NCI-H1092 (cell line): ENCODE measurements at places on chromosomes 1 and 21.

DNA sequence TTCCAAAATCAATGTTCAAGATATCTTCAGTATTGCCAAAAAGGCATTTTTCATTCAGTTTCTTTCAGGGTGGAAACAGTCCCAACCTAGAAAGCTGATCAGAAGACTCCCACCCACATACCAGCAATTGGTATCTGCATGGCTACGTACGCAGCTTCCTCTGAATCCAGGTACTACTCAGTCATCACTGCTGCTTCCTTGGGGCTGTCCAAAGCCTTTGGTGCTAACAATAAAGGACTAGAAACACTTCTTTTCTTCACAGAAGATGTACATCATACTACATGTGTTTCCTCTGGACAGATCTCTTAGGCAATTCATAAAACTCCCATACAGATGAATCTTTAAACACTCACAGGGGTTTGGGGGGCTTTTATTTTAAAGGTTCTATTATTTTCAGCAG lies 29.8 kb downstream of the VPS26C start:
- DNase-seq = no peak

DNA sequence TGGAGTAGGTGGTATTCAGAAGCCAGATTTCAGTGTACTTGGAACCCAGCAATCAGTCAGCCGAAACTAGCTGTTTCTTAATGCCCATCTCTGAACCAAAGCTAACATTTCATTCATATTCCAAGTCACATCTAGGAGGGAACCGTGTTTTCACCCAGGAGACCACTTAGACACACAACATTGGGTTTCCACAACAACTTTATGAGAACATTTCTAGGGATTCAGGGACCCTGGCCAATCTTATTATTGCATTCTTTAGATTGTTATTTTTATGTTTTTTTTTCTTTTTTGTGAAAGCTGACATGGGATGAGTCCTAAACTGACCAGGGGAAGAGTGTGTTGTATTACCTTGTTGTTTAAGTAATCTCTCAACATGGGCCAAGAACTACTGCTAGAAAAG lies 72.5 kb upstream of the KIAA0040 start:
- no peak for DNase-seq

DNA sequence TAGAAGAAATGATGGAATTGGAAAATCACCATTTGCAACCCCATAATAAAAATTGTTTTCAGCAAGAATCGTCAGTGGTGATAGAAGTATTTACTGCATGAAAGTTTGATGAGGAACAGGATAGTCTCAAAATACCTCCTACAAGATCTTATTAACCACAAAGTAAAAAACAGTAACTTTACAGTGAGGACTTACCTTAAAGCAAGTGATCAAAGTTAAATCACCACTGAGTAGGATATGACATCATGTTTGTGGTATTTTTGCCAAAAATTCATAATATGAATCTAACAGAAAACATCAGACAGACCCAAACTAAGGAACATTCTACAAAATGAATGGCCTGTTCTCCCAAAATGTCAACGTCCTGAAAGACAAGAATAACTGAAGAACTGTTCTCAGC lies 19.9 kb downstream of the ALDH9A1 start:
- DNase-seq = no peak

- no peak for DNase-seq
Measured at GRCh38 chr1:37410815-37411214, 63.6 kb upstream of the ZC3H12A start.

- no peak for DNase-seq
Measured at GRCh38 chr1:51623025-51623424, 6.1 kb downstream of the OSBPL9 start.

DNA sequence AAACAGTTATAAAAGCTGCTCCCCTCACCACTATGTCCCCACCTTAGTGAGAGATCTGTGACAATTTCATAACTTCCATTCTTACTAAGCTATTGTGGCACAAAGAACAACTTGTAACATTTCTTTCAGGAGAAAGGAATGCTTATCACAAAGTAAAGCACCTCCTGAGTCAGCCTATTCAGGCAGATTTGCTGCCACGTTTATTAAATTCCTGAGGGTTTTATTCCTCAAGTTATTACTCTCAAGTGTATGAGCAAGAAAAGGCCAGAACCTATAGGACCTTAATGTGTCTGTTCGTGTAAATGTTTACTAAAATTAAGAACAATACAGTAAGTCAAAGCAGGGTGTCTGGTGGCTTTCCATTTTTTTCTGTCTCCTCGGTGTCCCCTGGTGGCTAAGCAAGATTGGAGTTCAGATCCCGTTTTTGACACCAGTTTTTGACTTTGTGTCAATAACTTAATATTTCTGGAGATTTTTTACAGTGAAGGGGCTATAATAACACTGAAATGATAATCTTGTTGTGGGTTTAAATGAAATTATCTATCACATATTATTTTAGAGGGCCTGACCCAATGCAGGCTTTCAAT lies 1539.6 kb downstream of the BRINP3 start:
- no peak for DNase-seq

DNA sequence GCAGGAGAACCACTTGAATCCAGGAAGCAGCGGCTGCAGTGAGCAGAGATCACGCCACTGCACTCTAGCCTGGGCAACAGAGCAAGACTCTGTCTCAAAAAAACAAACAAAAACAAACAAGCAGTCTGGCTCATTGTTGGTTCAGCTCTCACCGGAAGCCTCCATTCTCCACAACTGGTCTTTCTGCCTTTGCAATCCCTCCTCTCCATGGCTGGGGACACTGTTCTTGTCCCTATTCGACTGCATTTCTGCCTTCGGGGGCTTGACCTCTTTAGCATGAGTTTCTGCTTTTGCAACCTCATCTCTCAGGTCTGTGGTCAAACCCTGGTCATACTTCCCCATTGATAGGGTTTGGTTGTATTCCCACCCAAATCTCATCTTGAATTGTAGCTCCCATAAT lies 216.3 kb upstream of the NR5A2 start:
- no peak for DNase-seq

DNA sequence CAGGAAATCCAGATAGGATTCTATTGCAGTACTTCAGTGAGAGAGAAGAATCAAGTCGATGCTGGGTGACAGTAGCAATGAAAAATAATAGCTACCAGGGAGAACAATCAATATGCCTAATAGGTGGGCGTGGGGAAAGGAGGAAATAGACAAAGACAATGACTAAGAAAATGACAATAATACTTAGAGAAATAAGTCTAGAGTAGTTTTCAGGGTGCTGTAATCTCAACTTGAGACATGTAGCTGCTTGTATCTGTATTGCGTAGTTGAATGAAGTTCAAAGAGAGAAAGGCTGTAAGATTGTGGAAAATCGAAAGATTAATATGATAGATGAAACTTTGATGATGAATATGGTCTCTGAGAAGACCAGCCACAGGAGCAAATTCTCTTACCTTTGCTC lies 2.6 kb downstream of the STXBP3 start:
- DNase-seq = no peak

DNA sequence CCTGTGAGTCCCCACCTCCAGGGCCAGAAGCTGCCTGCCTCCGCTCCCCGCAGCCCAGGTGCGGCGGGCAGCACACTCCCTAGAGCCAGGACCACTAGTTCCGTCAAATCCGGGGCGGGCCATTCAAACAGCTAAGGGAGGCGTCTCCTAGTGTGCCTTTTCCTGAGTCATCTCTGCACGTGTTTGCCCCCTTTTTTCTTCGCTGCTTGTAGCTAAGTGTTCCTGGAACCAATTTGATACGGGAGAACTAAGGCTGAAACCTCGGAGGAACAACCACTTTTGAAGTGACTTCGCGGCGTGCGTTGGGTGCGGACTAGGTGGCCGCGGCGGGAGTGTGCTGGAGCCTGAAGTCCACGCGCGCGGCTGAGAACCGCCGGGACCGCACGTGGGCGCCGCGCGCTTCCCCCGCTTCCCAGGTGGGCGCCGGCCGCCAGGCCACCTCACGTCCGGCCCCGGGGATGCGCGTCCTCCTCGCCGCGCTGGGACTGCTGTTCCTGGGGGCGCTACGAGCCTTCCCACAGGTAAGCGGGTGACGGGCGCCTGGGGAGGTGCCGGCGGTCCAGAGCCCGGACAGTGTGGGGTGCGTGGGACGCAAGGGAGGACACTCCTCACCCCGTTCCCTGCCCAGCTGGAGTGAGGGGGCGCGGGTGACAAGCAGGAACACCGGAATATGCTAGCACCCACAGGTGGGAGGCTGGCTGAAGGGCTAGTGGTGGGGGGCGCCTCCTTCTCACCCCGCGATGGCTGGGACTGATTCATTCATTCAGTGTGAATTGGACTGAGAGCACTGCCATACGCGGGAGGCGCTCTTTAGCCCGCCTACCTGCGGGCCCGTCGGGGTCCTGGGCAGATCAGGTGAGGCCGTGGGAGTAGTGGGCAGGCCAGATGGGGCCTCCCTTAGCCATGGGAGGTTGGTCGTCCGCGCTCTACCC lies at the start of gene TNFRSF8:
TSS of gene TNFRSF8 (plus strand) at position 163 of the 932 bp plus-strand sequence. CDS start at position 459, 296 bp downstream.
- DNase-seq = no peak

GRCh38 chr1:112502826-112503225 lies 5.9 kb upstream of the WNT2B start:
- DNase-seq = no peak

DNA sequence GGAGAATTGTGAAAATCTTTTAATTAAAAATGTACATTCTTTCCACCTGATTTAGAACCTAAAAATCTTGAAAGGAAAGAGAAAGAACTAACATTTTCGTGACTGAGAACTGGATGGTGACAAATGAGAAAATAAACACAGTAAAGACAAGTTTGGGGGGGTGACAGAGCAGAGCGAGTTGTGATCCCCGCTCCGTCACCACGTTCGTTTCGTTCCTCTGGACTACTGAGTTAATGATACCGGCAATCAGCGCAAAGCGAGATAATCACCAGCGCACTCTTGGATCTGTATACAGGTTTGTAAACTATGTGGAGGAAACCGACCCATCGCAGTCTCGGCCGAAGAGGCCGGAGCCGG lies 31.2 kb upstream of the CFAP126 start:
- no peak for DNase-seq

DNA sequence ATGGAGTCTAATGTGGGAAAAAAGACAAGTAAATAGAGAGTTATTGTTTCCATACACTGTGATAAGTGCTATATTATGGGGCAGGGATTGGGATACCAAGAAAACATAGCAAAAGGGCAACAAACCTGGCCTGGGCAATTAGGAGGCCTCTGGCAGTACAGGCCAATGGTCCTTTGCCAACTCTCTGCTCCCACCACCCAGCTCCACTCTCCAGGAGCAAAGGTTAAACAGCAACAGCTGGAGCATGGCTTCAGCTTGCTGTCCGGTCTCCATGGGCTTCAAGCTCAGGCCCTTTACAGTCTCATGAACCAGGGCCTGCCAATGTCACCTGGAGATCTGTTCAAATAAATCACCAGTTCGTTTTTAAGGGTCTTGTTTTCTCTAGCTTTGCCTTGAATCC lies 37.2 kb upstream of the ARHGAP29 start:
- no peak for DNase-seq

DNA sequence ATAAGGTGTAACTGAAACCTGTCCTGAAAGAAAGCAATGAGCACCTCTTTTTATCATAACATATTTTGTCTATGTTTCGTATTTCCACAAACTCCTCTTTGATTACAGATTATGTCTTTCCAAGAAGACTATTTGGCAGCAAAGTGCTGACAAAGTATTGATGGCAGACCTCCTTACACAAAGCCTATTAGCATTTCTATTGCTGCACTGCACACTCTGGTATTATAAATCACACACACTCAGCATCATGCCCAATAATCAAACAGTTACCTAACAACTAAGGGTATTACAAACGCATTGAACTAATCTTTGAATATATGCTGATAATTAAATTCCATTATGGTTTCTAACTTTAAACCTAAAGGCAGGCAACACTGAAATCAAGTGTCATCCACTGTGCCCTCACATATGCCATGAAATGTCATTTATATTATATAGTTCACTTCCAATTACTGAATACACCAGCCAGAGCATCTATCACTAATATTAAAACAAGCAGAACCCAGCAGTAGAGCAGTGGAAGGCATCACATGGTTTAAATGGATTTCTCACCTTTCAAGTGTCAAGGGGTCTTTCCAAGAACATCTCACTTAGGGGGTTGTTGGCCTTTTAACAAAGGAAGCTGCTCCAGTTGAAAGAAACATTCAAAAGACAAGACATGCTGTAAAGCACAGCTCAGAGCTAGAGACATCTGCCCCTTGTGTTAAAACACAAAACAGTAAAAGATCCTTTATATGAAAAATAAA lies 239.1 kb downstream of the RERE start:
- DNase-seq = no peak

DNA sequence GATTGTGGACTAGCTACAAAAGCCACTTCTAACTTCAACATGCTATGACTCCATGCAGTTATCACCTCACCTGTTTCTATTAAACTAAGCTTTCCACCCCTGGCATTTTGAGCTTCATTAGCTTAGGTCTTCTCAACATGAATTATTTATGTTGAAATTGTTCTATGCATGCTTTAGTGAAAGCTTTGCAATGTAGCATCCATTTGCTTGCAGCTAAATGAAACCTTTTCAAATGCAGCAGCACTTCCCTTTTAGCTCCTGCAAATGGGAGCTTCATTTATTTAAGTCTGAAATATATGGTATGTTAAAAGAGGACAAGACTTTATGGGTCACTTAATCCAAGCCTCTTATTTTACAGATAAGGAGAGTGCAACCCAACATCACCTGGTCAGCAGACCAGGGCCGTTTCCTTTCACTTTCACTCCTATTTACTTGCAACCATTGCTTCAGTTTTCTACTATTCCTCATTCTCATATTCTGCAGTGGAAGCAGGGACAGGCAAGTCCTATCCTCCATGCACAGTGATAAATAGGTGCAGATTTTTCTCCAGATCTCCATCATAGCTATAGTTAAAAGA lies 56.4 kb upstream of the SAMSN1 start:
- DNase-seq = no peak

DNA sequence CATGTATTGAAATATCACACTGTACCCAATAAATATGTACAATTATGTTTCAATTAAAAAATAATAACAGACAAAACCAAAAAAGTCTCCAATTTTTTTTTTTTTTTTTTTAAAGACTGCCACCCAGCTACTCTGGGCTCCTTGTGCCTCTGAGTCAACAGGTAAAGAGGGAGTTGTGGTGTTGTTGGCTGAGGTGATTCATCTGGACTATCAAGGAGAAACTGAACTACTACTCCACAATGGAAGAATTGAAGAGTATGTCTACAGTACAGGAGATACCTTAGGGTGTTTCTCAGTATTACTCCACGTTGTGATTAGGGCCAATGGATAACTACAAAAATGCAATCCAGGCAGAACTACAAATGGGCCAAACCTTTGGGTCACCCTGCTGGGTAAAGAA lies 67.9 kb downstream of the SCMH1 start:
- DNase-seq = no peak

- DNase-seq = no peak
Measured at GRCh38 chr1:8426996-8427395, 109.1 kb downstream of the SLC45A1 start.

GRCh38 chr21:21230672-21231071 lies 232.5 kb downstream of the NCAM2 start:
- no peak for DNase-seq

DNA sequence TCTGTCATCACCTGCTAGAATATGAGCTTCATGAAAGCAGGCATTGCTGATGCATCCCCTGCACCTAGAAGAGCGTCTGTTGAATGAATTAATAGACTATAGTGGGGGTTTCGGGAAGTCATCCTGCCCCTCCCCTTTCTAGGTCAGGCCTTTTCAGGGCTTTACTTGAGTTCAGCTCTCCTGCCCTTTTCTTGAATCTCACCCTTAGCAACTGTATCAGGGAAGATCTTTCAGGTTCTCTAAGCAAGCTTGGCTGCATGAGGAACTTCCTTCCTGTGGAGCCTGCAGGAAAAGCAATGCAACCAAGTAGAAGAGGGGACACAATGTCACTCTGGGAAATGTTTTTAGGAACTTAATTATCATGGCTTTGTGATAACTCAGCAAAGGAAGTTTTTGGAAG lies 27.2 kb upstream of the KIAA0040 start:
- no peak for DNase-seq
